ENCODE measurements at places on chromosomes 6 and 20.

GRCh38 chr6:20286968-20287565, 74.8 kb upstream of the MBOAT1 start:
- no peak for DNase-seq

DNA sequence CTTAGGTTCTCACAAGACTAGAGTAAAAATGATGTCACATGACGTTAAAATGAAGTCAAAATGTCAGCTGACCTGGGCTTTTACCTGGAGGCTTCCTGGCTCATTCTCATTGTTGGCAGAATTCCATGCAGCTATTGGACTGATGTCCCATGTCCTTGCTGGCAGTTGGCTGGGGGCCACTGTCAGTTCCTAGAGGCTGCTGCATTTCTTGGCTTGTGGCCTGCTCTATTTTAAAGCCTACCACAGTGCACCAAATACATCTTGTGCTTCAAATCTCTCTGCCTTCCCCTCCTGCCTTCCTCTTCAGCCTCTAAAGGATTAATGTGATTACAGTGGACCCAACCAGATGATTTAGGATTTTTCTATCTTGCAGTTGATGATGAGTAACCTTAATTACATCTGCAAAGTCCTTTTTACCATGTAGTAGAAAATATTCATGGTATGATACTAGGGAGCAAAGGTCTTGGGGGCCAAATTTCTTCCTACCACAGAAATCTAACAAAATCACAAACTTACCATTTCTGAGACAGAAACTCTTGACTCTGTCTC, 81.9 kb downstream of the FIG4 start:
- DNase-seq = no peak

DNA sequence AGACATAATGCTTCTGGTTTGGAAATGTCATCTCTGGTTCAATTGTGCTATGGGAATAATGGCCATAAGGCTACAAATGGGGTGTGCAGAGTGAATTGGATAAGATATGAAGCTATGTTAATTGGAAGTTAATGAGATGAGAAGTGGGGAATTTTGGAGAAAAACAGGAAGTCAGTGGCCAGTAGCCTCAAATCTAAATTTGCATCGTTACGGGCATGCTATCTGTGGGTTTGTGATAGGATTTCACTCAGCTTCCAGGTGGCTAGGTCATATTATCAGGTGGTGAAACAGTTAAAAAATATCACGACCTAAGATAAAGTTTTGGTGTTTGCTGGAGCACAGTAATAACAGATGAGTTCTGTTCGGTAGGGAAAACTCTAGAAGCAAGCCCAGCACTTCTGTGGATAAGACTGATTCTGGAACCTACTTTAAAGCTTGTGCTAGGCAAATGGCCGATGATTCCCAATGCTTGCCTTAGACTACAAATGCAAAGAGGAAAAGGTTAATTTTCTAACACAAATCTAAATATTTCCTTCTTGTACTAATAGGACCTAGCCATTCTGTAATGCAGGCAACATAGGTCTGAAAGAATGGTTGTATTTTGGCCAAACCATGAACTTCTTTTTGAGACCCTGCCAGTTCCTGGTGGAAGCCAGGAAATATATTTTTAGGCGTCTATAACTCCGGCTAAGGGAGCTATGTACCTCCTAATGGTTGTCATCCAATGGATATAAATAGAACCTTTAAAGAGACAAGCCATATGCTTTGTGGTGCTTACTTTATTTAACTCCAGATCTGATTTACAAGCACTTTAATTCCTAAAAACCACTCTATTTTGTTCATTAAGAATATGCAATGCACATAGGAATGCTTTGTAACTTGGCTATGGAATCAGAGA, 111.0 kb downstream of the PLCB1 start:
- no peak for DNase-seq

- no peak for DNase-seq
These were observed 687 bp upstream of the HTR1B start for GRCh38 chr6:77463861-77464494.

GRCh38 chr6:4853349-4853748, 77.1 kb downstream of the CDYL start:
- no peak for DNase-seq

DNA sequence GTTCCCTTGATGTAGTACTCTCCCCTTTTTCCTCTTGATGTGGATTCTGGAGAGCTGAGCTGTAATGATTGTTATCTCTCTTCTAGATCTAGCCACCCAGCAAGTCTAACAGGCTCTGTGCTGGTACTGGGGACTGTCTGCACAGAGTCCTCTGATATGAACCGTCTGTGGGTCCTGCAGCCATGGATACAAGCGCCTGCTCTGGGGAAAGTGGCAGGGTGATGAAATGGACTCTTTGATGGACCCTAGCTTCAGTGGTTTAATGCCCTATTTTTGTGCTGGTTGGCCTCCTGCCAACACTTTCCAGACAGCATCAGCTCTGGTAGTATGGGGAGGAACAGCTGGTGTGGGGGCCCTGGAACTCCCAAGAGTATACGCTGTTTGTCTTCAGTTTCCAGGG, 216.3 kb downstream of the ADGRG6 start:
- no peak for DNase-seq

- DNase-seq = no peak
These were observed 97.3 kb downstream of the RCAN2 start for GRCh38 chr6:46393940-46394337.

DNA sequence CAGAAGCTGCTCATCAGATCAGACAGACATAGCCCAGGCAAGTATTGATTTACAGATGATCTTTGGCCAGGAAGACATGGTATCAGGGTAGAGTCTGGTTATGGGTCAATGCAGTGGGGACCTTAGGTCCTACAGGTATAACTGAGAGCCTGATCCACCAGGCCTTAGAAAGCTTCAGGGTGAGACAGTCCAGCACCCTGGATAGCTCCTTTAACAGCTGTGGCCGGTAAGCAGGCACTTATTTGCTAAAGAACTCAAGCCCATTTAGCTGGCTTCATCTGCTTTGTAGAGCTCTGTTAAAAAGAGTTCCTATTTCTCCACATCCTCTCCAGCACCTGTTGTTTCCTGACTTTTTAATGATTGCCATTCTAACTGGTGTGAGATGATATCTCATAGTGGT, 39.6 kb downstream of the ESR1 start:
- DNase-seq = no peak

GRCh38 chr20:19735446-19735845, 22.6 kb upstream of the RIN2 start:
- DNase-seq = no peak

DNA sequence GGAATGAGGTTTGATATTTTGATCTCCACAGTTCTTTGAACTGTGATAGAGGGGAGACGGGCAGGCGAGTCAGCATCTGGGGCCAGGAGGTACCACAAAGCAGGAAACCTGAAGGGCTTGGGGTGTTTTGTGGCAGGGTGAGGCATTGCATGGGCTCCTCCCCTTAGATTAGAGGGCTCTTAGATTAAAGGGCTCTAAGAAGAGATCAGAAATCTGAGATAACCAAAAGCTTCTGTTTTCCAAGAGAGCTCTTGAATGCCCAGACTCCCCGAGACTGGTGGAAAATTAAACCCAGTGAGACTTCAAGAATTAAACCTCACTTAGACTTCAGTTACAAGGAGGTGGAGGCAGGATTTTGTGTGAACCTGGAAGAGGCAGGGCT, 2.4 kb upstream of the GPX5 start:
- peak; percentile 37 for DNase-seq

GRCh38 chr6:73309785-73310502, 44.1 kb downstream of the DPPA5 start:
- peak; percentile 12 for DNase-seq

DNA sequence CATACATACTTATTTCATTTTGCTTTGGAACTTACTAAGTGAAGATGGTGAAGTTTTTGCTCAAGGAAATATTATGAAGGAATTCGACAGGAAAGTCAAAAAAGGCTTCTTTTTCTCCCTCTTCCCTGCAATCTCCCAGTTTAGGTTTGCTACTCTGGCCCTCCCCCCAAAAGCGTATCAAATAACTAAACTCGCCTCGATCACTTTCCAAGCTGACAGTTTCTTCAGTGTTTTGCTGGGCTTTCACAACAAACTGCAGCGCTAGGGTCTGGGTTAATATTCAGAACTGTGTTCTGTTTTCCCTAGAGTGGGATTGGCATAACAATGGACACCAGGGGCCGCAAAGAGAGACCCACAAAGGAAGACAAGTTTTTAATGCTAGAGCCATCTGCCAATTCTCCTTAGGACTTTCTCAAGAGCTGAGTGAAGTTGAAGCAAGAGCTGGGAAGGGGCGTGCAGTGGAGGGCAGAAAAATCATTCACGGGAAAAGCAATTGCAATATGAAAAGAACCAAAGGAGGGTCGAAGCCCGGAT, 57.8 kb downstream of the ATP9A start:
- no peak for DNase-seq

- DNase-seq = no peak
These were observed 977.7 kb upstream of the SLC35B3 start for GRCh38 chr6:9412951-9413559.

GRCh38 chr6:29941016-29941415, 1.3 kb upstream of the HLA-A start:
- no peak for DNase-seq

- DNase-seq = no peak
These were observed 24.4 kb upstream of the LY86 start for GRCh38 chr6:6564154-6564553.

- DNase-seq = no peak
These were observed 562.7 kb downstream of the RFPL4B start for GRCh38 chr6:112909781-112910180.

GRCh38 chr20:62603907-62604785, 38.2 kb upstream of the SLCO4A1 start:
- no peak for DNase-seq

DNA sequence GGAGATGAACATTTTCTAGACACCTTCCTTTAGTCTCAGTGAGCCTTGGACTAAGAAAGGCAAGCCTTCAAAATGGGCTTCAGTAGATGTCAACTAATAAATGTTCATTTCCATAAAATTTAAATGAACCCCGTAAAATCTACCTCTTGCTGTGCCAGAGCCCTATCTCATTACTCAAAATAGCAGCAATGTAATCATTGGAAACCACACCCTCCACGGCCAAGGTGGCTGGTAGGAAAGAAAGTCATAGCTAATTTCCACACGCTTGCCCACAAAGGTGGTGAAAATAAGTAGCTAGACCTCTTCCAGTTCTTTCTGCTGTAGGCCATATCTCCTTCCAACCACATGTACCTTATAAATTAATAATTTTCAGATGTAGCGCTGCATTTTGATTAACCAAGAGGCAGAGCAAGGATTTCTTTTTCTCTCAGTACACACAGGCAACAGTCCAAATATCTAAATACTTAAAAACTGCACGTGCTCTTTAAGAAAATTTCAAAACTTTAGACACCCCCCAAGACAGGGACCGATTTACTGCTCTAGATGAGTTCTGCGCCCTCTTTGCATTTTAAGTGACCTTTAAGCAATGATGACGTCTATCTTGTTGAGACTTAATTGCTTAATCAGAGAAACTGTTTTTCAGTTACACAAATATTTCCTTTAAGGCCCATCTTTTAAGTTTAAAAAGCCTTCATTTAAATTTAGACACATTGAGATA, 290.8 kb downstream of the ZNF217 start:
- no peak for DNase-seq
